ENCODE measurements at places on chromosomes 7 and 10.

- peak; percentile 99 for DNase-seq
These were observed 108.3 kb downstream of the REEP3 start for GRCh38 chr10:63629363-63630084.

DNA sequence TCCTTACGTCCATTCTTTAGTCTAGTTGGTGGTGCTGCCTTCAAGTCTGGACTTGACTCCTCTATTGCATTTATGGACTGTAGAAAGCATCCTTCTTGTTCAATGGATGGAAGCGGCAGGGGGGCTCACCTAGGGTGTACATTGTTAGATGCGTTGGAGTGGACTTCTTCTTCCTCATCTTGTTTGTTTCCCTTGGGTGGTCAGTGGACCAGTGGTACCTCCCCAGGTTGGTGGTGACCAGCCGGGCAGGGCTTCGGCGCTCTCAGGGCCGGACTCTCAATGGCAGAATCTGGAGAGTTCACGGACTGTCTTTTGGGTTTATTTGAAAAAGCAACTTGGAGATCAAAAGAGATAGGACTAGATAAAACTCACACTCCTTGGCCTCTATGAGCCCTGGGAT is 6.2 kb upstream of the BTBD16 start:
- DNase-seq, result no peak

GRCh38 chr7:34904987-34905386 is 132.3 kb downstream of the DPY19L1 start:
- DNase-seq, result no peak

GRCh38 chr7:96122746-96123145 is 199.2 kb downstream of the SLC25A13 start:
- no peak for DNase-seq

- DNase-seq, result peak; percentile 21
These were observed 90.0 kb downstream of the NRP1 start for GRCh38 chr10:33244354-33244967.

DNA sequence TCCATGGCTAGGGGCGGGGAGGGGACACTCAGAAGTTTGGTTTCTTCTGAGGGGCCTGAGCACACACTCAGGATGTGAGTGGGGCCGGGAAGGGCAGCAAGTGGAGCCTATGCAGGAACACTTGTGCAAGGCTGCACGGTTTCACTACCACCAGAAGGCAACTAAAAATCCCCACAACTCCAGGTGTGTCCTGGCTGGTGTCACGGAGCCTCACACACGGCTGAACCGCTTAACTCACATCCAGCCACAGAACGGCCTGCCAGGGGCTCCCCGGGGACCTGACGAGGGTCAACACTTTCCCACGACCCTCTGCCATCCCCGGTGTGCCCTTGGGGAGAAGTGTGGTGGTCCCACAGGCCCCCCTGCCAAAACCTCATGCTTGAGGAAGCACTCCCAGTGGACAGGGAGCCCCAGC is 173.9 kb downstream of the ELFN1 start:
- no peak for DNase-seq

DNA sequence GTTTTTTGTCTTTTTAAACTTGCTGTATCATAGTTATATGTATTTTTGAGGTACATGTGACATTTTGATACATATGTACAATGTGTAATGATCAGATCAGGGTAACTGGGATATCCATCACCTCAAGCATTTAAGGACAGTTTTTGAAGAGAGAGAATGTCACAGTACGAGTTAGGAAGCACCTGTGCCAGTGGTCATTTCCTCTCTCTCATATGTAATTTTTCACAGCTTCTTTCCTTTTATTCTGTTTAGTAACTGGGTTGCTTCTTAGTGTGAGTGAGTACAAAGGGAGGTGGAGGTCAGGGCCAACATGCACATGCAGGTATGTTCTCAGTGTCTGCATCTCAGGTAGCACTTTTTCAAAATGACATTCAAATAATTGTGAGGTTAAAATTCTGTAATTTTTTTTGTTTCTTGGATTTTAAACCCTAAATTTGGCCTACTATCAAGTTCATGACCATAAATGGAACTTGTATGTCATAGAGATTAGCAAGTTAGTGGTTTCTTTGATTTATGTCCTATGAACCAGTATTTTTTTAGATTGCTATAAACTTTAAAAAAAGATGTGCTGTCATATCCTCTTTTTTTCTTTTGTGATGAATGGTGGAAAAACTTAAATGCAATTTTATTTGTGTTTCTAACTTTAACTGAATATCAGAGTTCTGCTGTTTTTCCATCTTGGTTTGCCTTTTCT is 42.7 kb downstream of the SNX10 start:
- DNase-seq, result no peak

- peak; percentile 66 for DNase-seq
These were observed 64.8 kb downstream of the MRC1 start for GRCh38 chr10:17873946-17874345.

DNA sequence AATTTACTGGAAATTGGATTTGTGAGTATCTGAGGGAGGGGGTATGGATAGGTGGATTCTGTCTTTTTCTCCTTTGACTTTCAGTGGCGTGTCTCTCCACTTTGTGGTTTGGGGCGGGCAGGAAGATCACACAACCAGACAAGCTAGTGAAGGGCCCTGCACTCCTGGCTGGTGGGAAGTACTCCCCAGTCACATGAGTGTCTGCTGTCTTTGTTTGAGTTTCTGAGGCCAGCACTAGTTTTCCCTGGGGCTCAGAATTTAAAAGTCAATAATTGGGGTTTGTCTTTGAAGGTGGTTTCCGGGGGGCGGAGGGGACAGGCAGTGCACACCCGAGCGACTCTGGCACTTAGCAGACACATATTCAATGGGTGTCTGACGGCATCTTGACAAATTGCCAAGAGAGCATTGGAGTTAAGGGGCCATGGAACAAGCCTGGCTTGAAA is 120.1 kb downstream of the WDFY4 start:
- DNase-seq, result no peak

DNA sequence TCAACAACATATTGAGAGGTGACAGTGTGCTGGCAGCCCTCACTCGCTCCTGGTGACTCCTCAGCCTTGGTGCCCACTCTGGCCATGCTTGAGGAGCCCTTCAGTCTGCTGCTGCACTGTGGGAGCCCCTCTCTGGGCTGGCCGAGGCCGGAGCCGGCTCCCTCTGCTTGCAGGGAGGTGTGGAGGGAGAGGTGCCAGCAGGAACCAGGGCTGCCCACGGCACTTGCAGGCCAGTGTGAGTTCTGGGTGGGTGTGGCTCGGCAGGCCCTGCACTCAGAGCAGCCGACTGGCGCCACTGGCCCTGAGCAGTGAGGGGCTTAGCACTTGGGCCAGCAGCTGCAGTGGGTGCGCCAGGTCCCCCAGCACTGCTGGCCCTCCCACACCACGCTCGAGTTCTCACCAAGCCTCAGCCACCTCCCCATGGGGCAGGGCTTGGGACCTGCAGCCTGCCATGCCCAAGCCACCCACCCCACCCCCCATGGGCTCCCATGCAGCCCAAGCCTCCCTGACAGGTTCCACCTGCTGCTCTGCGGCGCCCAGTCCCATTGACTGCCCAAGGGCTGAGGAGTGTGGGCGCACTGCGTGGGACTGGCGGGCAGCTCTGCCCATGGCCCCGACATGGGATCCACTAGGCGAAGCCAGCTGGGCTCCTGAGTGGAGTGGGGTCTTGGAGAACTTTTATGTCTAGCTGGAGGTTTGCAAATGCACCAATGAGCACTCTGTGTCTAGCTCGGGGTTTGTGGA is 377.1 kb upstream of the ANKRD30A start:
- DNase-seq, result no peak

- no peak for DNase-seq
These were observed 32.3 kb upstream of the PALS2 start for GRCh38 chr7:24540956-24541355.

DNA sequence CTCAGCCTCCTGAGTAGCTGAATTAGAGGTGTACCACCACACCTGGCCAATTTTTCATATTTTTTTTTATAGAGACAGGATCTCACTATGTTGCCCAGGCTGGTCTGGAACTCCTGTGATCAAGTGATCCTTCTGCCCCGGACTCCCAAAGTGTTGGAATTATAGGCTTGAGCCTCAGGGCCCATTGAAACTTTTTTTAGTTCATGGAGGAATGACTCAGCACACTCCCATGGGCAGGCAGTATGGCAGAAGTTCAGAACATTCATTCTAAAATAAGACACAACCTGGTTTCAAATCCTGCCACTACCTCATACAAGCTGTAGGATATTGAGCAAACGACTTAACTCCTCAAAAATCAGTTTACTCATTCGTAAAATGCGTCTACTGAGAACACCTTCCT is 320.4 kb upstream of the SP8 start:
- no peak for DNase-seq

DNA sequence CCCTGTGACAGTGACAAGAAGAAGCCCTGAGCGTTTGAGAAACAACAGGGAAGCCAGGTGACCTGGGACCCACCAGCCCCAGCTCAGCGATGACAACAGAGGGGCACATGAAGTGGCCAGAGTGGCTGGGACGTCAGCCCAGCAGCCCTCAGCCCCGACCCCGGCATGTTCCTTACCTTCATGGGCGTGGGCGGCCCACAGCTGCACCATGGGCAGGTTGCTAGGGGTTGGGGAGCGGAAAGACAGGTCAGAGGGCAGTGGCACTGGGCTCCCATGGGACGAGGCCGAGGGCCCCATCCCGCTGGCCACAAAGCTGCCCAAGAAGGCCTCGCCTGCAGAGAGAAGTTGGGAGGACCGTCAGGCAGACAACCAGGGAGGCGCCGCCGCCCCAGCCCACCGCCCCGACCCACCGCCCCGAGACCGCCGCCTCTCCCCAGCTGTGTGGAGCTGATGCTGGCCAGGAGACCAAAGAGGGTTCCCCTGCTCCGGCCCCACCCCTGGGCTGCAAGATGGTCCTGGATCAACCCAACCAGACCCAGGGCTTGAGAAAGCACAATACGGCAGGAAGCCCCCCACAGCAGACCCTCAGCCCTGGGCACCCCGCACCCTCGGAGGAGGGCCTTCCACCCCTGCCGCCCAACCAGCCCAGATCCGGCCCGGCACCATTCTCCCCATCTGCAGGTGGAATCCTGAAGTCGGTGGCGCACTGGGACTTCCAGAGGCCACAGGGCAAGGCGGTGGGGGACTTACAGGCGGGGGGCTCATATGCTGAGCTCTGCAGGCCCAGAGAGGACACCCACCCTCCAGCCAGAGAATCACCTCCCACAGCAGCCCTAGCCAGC is 29.1 kb downstream of the TNRC18 start:
- DNase-seq, result no peak

GRCh38 chr10:72597897-72598296 is 28.0 kb downstream of the MICU1 start:
- no peak for DNase-seq

- no peak for DNase-seq
These were observed 51.4 kb downstream of the RHOBTB1 start for GRCh38 chr10:60892571-60892970.

- no peak for DNase-seq
These were observed 50.9 kb downstream of the ADCY1 start for GRCh38 chr7:45625067-45625466.

DNA sequence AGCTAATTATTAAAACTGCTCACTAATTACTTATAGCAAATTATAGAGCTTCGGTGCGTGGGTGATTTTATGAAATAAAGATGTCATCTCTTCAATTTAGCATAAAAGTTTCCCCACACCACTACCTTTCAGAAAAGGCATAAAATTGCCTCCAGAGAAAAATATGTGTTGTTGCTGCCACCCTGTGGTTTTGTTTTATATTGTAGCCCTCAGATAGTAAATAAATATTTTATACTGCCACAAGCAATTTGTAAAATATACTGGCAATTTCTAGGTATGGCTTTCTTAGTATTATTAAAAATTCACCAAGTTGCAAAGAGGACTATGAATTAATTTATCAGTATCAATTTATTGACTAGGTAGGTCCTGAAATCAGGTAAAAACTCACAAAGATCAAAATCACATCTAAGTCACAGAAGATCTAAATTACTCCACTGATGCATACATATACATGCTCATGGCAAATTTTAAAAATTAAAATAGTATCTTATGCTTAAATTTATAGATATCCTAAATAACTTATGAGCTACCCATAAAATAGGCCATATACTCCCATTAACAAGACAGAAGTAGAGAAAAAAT is 26.5 kb downstream of the ASNS start:
- peak; percentile 73 for DNase-seq

DNA sequence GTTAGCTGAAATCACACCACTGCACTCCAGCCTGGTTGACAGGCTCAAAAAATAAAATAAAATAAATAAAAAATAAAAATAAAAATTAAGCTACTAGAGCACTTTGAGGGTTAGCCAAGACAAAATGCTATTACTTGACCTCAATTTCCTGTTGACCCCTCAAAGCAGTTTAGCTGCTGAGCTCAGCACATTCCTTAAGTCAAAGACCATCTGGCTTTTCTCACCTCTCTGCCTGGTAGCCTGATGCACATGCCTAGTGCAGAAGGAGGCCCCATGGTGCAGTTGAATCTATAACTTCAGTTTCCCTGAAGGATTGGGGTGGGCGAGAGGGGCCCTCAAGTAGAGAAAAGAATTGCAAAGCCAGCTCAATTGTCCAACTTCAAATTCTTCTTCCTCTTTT is 211.1 kb upstream of the GALNT17 start:
- DNase-seq, result no peak

- DNase-seq, result peak; percentile 78
These were observed at the start of gene URGCP for GRCh38 chr7:43906331-43907010. Gene URGCP, minus strand, starts transcription at chr7:43906596. Its CDS starts 21 bp downstream, at chr7:43906575.

DNA sequence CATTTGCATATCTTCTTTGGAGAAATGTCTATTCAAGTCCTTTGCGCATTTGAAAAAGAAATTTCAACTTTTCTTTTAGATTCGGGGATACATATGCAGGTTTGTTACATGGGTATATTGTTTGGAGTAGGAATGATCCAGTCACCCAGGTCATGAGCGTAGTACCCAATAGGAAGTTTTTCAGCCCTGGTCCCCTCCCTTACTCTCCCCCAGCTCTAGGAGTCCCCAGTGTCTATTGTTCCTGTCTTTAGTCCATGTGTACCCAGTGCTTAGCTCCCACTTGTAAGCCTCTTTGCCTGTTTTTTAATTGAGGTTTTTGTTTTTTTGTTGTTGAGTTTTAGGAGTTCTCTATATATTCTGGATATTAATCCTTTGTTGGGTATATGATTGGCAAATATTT is 63.3 kb downstream of the SND1 start:
- DNase-seq, result no peak

DNA sequence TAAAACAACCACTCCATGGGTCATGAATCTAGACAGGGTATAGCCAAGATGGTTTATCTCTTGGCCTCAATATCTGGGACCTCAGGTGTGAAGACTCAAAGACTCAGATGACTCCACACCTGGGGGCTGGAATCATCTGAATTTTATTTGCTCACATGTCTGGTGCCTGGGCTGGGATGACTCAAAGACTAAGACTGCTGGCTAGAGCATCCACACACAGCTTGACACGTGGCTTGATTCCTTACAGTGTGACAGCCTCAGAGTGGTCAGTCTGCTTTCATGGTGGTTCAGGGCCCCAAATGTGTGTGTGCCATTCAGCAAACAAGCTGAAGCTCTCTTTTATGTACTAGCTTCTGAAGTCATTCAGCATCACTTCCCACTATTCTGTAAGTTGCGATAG is 333.7 kb downstream of the RNLS start:
- DNase-seq, result no peak

DNA sequence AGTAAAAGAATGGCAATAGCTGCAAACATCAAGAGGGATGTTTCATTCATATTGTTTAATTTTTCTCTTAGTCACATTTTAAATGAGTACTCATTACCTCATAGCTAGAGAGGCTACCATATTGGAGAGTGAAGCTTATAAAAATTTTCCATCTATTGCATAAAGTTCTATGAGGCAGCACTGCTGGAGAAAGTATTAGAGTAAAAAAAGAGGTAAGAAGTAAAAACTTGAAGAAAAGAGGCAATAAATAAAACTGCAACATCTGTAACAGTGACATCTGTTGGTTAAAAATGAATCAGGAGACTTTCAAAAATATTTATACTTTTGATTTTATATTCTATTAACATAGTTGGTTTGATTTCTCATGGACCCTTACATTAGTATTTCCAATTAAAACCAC is 284.5 kb upstream of the SEMA3D start:
- peak; percentile 53 for DNase-seq

GRCh38 chr7:104922182-104923009 is 91.6 kb upstream of the KMT2E start:
- no peak for DNase-seq
